ENCODE measurements at places on chromosomes 16 and 17.

DNA sequence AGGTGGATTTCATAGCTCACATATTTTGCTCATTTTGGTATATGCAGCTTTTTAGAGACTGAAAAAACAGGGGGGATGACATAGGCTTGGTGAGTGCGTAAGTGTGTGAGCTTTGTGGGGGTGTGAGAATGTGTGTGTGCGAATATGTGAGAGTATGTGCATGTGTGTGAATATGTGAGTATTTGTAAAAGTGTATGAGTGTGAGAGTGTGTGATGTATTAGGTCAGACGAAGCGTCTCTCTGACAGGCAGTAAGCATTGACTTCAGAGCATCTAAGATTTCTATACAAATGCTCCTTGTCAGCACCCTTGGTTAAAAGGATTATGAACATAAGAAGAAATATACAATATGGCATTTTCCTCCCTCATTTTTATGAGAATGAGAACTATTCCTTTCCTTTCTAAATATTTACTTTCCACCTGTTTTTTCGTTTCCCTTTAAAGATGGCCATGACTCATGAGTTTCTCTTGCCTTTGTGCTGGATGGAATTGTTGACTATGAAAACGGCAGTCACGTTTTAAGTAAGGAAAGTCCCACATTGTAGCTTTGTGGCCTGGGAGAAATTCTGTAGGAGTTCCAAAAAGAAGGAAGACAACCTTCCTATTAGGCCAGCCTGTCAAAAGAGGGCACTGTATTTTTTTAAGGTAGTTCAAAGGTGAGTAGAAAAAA is 276.4 kb downstream of the FOXL1 start:
- DNase-seq = no peak

DNA sequence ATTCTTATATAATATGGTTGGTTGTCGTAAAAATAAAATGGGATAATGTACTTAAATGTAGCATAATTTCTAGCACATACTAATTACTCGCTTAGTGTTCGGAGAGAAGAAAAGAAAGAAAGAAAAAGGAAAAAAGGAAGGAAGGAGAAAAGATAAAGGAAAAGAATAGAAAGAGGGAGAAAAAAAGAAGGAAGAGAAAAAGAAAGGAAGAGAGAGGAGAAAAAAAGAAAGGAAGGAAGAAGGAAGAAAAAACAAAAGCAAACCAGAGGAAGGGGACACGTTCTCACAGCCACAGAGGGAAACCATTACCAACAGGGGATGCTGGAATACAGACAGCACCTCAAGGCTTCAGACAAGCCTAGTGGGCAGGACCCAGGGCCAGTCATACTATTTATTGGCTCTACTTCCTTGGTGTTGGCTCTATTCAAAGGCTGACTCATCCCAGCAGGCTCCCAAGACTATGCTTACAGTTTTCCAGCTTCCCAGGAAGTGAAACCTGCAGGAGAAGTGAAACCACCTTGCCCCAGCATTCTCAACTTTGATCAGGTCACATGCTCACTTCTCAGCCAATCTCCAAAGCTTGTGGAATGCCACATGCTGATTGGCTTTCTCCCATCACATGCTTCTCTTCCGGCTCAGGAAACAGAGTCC is 273.5 kb upstream of the IRX5 start:
- no peak for DNase-seq

GRCh38 chr17:48037036-48037837 is at the start of gene COPZ2:
TSS of gene COPZ2 (minus strand) at chr17:48037797. CDS start at chr17:48037777, 20 bp downstream.
- peak; percentile 56 for DNase-seq

DNA sequence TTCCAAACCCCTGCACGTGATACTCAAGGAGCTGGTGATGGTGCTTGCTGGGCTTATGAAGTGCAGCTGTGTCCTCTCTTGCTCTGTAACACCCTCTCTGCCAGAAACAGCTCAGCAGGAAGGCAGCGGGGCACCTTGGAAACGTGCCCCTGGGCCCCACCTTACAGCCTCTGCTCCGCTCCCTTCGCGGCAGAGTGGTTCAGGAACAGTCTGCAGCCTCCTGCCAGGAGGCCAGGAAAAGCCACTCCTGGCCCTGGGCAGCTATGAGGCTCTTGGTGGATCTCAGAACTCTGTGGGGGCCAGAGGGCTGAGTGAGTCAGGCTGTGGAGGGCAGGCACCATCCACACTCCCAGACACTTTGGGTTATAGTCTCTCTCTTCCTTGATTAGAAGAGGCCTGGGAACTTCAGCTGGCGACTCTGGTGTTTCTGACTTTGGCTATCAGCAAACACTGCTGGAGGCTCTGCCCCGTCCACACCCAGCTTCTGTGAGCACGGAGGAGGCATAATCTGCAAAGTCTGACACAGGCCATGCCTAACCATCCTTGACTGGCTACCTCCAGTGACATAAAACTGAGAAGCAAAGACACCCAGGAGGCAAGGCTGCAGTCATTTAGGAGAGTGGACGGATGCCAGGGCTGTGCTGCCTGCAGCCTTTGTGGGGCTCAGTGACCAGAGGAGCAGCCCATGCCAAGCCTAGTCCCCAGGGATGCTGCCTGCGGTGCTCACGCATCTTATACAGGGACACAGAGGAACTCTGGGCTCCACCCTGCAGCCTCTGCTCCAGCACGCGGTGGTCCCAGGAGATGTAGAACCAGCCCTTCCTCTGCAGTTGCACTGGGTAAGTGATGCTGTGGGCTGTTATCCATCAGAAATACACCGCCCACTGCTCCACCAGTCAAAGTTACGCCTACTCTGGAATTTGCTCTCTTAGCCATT is 65.3 kb downstream of the METRNL start:
- DNase-seq = no peak

- DNase-seq = no peak
These were observed 10.4 kb downstream of the CHD9NB start for GRCh38 chr16:53042235-53042701.

GRCh38 chr17:47850692-47851573 is at the start of gene SP6:
TSS of gene SP6 (minus strand) at chr17:47851163. CDS start at chr17:47848429, 2,734 bp downstream.
- DNase-seq = peak; percentile 26

DNA sequence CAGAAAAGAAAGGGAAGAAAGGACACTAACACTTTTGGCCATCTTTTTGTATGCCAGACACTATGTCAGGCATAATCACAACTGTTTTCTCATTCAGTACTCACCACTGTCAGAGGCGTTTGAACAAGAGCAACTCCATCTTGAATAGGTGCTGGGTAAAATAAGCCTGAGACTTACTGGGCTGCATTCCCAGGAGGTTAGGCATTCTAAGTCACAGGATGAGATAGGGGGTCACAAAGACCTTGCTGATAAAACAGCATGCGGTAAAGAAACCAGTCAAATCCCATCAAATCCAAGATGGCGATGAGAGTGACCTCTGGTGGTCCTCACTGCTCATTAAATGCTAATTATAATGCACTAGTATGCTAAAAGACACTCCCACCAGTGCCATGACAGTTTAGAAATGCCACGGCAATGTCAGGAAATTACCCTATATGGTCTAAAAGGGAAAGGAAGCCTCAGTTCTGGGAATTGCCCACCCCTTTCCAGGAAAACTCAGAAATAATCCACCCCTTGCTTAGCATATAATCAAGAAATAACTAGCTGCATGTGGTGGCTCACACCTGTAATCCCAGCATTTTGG is 14.9 kb upstream of the LYRM9 start:
- DNase-seq = no peak

DNA sequence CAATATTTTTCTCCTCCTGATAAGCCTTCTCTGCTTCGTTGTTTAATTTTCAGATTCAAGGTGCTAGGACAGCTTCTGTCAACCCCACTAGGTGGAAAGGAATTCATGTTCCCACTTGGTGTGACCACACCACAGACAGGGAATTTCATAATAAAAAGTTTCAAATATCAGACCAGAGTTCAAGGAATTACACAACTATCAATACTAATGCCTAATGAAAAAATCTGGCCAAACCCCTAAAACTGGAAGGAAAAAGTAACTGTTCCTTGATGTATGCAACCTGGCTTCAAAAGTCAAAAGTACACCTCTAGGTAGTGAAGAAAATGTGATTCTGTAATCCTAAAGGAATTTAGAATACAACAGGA is 87.8 kb upstream of the CORO6 start:
- DNase-seq = no peak

- no peak for DNase-seq
These were observed 278.4 kb downstream of the PARN start for GRCh38 chr16:14351647-14352046.

DNA sequence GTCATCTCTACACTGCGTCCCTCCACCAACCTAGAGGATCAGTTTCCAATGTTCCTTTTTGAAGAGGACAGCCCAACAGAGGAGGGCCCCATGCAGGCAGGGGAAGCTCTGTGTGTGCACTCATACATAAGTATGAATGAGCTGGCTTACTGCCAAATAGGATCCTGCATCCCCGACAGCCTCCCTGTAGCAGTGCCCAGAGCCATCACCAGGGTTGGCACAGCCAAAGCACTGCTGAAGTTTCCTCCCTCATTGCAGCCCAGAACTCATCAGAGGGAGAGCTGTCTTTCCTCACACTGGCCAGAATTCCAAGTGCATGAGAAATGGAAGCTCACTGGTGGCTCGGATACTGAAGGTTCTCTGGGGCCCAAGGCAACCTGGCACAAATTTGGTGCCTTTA is 114.4 kb downstream of the ASIC2 start:
- DNase-seq = no peak
